Activated CD4-positive, alpha-beta memory T cell treated with anti-CD3 and anti-CD28 coated beads, Interleukin-2, amount 10 ng/mL, durations not matched to agents 7 days and 5 days (primary cell): ENCODE measurements at places on chromosomes 5 and 9. TPM values are rescaled to one million over a fixed set of nuclear protein-coding genes. Genes with fewer than 3 reads are reported as not detected.

The SCGB3A1 gene
- total RNA-seq, result not detected

GRCh38 chr5:76180814-76181805 lies 97.9 kb downstream of the SV2C start:
- H3K27me3 ChIP-seq, result no peaks in the 10 kb centered on the region
- H3K36me3 ChIP-seq, result peaks cover 23% of the 10 kb centered on the region
- no peak overlapping the region for H3K4me3 ChIP-seq
- H3K27ac ChIP-seq, result no peak overlapping the region
- H3K4me1 ChIP-seq, result peaks cover 33% of the 10 kb centered on the region

GRCh38 chr9:111102793-111103464 lies 64.7 kb upstream of the LPAR1 start:
- H3K4me1 ChIP-seq, result no peaks in the 10 kb centered on the region
- no peak for DNase-seq
- H3K36me3 ChIP-seq, result no peaks in the 10 kb centered on the region
- H3K4me3 ChIP-seq, result no peak overlapping the region
- H3K27me3 ChIP-seq, result no peaks in the 10 kb centered on the region
- no peak overlapping the region for H3K27ac ChIP-seq

- H3K4me1 ChIP-seq, result no peaks in the 10 kb centered on the region
- no peak for DNase-seq
- H3K27me3 ChIP-seq, result no peaks in the 10 kb centered on the region
- no peaks in the 10 kb centered on the region for H3K36me3 ChIP-seq
- H3K27ac ChIP-seq, result no peak overlapping the region
- no peak overlapping the region for H3K4me3 ChIP-seq
Observed at GRCh38 chr9:86730163-86730928, 217.0 kb downstream of the GAS1 start.

DNA sequence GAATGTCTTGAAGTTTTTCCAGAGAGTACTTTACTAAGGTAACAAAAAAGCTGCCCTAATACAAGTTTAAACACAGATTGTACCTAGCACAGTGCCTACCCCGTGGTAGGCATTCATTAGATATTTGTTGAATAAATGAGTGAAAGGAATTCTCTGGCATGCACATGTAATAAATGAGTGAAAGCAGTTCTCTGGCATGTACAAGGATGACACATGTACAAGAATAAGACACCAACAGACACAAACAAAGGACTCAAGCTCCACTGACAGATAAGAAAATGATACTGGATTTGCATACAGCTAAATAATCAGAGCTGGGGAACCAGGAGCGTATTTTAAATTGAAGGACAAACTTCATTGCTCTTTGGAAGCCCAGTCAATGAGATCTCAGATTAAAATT lies 535.8 kb downstream of the EFNA5 start:
- no peaks in the 10 kb centered on the region for H3K4me1 ChIP-seq
- H3K36me3 ChIP-seq, result no peaks in the 10 kb centered on the region
- no peak for DNase-seq
- no peaks in the 10 kb centered on the region for H3K27me3 ChIP-seq
- no peak overlapping the region for H3K27ac ChIP-seq

The TAF1L gene
- 0.05 TPM for total RNA-seq
